Activated CD4-positive, alpha-beta T cell treated with anti-CD3 and anti-CD28 coated beads, Interleukin-2, amount 50 U/mL, for 1 hour (primary cell): ENCODE measurements at places on chromosomes 4 and X.

- DNase-seq: no peak
Measured at GRCh38 chr4:56130606-56131155, 181.9 kb downstream of the CEP135 start.

GRCh38 chrX:7314425-7314824 is 166.5 kb upstream of the PUDP start:
- no peak for DNase-seq

- DNase-seq: no peak
Measured at GRCh38 chr4:181443021-181443420, 800.2 kb upstream of the TENM3 start.

DNA sequence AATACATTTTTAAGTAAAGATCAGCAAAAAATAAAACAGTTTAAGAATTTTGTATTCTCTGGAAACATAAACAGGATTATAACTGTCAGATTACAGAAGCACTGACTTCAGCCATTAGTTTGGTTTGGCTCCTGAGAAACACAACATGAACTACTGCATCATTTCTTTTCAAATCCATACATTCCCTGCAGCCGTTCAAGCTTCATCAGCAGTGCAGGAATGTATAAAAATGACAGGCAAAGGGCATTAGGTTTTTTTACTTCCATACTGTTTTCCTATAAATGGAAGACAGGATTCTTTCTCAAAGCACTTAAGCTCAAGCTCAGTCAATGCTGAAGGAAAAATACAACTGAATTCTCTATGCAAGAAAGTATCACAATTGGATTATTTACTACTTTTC is 4.2 kb upstream of the MAB21L2 start:
- no peak for DNase-seq

DNA sequence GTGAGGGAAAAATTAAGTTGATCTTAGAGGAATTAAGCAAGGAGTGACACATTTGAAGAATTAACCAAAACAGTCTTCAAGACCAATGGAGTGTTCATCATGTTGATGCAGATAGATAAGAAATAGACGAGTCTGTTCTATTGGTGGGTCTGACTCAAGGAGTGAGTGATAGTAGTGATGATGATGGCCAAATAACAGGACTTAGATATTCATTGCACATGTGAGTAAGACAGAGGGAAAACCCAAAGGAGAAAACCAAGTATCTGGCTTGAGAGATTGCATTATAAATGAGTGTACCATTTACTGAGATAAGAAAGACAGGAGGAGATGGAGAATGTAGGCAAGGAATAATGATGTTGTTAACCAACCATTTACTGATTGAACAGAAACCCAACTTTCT is 321.3 kb downstream of the ADGRL3 start:
- DNase-seq: no peak

DNA sequence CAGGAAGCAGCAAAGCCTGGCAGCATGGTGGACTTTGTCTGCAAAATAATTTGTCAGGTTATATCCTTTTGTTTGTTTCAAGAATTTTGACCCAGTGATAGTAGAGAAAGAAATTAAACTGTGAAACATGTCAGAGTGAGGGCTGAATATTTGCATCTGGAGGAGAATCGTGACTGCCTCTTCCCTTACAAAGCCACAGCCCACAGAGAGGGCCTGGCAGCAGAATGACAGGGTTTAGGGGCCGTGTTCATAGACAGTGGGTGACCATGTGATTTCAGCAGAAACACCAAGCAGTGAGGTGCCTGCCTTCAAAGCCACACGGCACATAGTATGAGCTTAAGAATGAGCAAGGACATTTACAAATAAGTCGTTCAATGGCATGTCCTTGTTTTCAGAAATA is 24.4 kb upstream of the PLAC8 start:
- DNase-seq: no peak

- DNase-seq: no peak
Measured at GRCh38 chr4:62162606-62163005, 962.5 kb downstream of the ADGRL3 start.

DNA sequence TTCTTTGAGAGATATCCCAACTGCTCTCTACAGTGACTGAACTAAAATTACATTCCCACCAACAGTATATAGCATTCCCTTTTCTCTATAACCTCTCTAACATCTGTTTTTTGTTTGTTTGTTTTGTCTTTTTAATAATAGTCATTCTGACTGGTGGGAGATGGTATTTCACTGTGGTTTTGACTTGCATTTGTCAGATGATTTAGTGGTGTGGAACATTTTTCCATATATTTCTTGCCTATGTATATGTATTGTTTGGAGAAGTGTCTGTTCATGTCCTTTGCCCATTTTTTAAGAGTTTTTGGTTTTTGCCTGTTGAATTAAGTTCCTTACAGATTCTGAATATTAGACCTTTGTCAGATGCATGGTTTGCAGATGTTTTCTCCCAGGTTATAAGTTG is 9.0 kb downstream of the USO1 start:
- no peak for DNase-seq

- DNase-seq: no peak
Measured at GRCh38 chr4:48173056-48173991, 39.3 kb upstream of the TXK start.

GRCh38 chr4:71261001-71261400 is 77.8 kb upstream of the SLC4A4 start:
- DNase-seq: no peak

DNA sequence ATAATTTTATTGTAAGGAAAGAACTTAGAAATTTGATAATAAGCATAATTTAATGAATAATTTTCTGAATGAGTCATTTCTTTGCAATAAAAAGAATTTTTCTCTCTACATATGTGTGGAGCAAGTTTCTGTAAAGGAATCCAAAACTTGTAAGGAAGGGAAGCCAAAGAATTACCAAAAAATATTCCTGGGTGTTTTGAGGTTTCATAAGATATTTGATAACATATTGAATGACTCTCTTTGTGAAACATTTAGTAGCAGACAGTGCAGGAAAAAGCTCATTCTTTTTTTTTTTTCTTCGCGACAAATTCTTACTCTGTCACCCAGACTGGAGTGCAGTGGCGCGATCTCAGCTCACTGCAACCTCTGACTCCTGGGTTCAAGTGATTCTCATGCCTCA is 469.0 kb upstream of the MAGEB2 start:
- no peak for DNase-seq

GRCh38 chr4:60502733-60503132 is 697.4 kb upstream of the ADGRL3 start:
- no peak for DNase-seq

- no peak for DNase-seq
Measured at GRCh38 chr4:15906020-15906443, 32.5 kb downstream of the FGFBP1 start.

DNA sequence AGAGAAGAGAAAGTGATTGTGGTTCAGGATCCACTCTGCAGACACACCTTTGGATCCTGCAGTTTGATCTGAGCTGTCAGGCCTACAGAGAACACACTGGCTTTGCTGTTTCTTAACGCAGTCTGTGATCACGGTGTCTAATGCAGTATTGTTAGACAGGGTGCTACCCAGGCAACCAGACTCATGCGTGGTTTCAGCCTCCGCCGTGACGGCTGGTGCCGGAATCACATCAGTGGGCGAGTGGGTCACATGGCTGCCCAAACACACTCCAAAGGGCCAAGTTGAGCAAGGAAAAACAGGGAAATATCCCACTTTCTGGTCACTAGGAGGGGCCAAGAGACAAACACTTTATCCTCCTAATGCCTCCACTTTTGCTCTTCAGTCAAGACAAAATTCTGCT is 27.5 kb downstream of the CCDC149 start:
- DNase-seq: no peak

DNA sequence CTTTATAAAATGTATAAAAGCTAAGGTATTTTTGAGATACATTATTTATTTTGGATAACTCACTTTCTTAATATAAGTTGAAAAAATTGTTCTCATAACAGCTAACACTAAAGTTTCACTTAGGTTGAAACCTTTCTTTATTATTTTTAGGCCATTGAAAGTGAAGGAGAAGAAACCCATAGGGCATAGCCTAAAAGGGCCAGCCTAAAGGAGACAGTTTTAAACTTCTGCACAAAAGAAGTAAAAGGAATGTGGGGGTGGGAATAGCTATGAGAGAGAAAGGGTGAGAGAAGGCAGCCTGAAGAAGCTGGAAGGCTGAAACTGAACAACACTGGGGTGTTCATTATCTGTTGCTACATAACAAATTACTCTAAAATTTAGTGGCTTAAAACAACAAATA is 57.6 kb upstream of the RAPGEF2 start:
- no peak for DNase-seq

DNA sequence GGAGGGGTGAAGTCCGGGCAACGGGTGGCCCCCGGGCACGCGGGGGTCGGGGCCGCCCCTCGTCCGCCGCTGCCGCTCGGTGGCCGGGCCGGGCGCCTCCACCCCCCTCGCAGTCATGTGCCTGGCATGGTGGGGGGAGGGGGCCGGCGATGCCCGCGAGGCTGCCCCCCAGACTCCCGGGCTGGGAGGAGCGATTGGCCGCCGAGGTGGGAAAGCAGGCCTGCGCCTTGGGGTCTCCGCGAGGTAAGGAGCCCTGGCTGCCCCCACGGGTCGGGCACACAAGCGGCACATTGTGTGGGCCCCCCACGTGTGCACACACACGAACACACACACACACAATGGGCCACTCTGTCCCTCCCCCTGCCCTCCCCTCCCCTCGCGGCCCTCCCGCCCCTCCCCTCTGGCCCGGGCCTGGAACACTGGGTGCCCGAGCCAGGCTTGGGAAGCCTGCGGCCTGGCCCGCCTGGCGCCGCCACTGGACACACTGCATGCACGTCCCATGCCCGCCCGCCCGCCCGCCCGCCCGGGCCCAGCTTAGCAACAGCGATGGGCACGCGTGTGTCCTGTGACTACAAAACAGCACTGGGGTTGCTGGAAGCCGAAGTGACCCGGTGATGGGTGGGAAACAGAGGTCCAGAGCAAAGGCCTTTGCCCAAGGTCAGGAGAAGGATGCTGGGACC is 1.3 kb downstream of the SLC6A8 start:
- DNase-seq: no peak

- DNase-seq: no peak
Measured at GRCh38 chr4:137394018-137394417, 138.3 kb downstream of the PCDH18 start.

DNA sequence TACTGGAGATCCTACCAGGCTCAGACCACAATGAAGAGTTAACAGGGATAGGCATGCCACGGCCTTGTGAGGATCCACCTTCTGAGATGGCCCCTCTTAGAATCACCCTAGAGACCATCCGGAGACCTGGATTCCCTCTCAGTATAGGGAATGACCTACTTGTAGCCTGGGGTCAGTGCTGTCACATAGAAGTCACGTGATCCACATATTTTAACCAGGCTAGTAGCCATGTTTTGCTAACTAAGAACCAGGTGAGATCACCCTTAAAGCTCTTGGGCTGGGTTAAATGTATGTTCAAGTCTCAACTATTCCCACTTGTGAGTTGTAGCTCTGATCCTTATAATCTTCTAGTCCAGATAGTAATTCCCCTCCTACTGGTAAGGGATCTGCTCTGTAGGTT is 215.4 kb downstream of the CCNG2 start:
- DNase-seq: no peak

- DNase-seq: no peak
Measured at GRCh38 chr4:38606587-38606905, 57.5 kb upstream of the KLF3 start.

DNA sequence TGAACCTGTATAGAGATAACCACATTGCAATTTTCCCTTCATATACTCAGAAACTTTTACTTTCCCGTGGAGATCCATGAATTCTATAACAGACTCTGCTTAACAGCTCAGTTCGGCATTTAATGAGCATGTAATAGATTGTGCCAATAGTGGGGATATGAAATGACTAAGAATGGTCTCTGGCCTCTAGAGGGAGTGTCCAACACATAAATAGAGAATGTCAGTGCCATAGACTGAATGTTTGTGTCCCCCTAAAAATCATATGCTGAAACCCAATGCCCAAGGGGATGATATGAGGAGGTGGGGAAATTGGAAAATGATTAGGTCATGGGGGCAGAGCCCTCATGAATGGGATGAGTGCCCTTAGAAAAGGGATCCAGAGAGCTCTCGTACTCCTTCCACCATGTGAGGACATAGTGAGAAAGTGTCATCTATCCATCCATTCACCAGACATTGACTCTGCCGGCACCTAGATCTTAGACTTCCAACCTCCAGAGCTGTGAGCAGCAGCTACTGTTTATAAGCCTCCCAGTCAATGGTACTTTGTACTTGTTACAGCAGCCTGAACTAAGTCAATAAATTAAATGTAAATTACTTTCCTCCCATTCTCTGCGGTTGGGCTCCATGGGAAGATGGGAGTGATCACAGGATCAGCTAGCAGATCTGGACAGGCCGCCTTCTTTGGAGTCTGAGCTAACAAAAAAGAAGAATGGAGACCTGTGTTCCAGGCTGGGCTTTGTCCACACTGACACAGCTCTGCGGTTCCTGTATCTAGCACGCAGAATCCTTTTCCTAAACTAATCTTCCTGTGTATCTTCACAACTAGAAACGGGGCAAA is 28.1 kb upstream of the HPSE start:
- DNase-seq: no peak

DNA sequence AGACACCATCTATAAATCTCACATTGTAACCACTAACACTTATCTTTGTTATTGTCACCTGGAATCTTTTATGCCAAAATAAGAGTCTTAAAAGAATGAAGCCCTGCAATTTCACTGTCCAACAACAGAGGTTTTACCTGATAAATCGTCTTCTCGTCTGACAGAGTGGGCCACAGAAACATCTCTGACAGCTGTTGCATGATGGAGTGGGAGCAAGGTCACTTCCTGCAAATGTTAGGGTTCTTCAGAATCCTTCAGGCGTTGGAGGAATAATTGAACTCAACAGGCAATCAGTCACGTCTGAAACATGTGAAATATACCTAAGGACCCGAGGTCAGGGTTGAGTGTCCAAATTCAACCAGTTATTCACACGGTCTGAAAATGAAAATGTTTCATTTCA is 353.6 kb downstream of the TRIML1 start:
- DNase-seq: no peak

DNA sequence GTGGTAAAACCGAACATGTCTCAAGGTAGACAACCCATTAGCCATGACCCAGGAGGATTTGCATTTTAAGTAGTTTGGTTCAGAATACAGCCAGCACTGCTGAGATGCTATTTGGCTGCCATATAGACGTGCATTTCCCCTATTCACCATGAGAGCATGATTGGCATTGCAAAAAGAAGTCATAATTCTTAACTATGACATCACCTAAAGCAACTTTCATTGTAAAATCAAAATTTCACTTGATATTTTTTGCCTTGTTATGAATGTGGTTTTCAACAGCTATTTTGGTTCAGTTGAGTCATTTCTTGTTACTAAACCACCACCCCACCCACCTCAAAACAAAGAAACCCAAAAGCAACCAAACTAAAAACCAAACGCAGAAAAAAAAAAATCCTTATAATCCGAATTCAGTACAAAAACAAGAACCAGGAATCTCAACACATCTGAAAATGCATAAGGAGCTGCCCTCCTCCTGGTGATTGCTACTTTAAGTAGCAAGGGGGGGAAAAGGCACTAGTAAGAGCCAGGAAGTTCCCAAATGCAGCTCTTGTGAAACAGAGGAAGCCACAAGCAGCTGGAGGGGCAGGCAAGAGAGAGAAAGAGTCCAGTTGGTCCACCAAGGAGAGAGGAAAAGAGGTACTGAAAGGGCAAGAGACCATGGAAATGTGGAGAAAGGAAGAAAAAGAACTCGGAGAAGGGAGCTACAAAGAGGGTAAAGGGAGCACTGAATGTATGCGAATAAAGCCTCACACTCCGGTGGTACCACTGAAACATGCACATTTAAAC is 3.1 kb downstream of the SLITRK4 start:
- DNase-seq: no peak
